Urothelium cell line (cell line): ENCODE measurements at places on chromosomes 2 and 18.

GRCh38 chr2:238462782-238463396, 36.2 kb downstream of the ASB1 start:
- DNase-seq, result peak; percentile 39

- DNase-seq, result no peak
Observed at GRCh38 chr2:177908824-177909223, 163.8 kb downstream of the PDE11A start.

DNA sequence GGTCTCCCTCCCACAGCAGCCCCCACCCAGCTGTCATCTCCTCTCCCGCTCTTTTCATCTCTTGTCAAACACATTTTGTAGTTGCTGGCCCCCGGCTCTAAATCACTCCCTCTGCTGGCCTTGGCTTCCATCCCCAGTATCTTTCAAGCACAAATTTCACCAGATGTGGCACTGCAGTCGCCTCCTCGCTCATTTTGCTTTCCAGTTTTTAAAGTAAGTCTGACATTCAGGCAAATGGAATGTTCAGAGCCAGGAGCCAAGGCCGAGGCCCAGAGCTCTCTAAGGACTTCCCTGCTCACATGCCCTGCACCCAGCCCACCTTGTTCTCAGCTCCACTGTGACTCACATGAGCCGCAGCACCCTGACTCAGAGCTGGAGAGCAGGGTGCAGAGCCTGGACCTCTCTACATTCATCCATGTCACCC, 158.4 kb downstream of the GALNT14 start:
- peak; percentile 88 for DNase-seq

- DNase-seq, result no peak
Observed at GRCh38 chr2:66966631-66967030, 430.5 kb upstream of the ETAA1 start.

DNA sequence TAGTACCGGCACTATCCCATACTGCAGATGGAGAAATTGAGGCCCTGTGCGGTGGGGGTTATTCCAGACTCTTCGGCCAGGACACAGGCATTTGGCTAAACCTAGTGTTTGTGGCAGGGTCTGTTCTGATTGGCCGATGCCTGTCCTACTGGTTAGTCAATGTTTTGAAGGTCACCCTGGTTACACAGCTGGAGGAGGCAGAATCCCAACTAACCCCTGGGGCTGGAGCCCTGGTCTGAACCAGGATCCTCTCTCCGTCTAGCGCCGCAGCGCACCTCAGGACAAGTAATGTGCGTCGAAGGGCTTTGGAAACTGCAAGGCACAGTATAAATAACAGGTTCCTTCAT, 19.4 kb downstream of the TEX44 start:
- DNase-seq, result peak; percentile 68

- DNase-seq, result no peak
Observed at GRCh38 chr2:86035376-86035882, 70.3 kb downstream of the POLR1A start.

GRCh38 chr2:160837416-160837815, 322.8 kb upstream of the TANK start:
- DNase-seq, result no peak

GRCh38 chr2:231008131-231008530, 12.2 kb downstream of the SPATA3 start:
- no peak for DNase-seq

DNA sequence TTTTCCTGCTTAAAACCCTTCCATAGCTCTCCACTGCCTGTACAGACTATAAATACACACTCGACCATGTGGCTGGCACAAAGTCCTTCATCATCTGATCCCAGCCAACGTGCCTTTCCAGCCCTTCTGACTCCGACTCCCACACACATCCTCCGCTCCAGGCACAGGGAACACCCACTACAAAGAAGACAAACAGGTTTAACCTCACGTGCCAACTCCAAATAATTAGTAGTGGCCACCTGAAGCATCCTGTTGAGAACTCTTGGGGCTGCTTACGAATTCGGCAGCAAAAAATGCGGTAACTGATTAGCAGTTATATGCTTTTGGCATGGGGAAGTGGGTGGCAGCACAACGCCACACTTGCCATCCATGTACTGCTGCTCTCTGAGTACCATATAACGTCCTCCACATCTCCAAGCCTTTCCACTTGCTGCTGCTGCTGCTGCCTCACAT, 12.1 kb downstream of the SPIRE1 start:
- DNase-seq, result no peak

- peak; percentile 21 for DNase-seq
Observed at GRCh38 chr2:164910101-164910899, 45.0 kb downstream of the SLC38A11 start.

GRCh38 chr18:36752929-36753865, 75.6 kb downstream of the TPGS2 start:
- no peak for DNase-seq

DNA sequence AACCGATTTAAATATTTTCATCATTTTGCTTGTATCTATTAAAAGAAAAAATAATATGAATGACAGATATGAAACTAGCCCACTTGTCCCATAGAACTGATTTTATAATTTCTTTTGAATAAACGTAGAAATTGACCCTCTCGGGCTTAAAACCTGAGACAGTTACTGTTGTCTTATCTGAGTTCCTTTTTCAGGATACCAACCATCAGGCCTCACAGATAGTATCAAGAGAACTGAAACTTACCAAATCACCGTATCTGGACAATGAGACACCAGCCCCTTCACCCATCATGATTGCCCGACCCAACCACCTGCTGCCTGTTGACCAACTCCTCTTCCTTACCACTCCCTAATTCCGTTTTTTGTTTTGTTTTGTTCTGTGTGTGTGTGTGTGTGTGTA, 53.7 kb downstream of the LCLAT1 start:
- no peak for DNase-seq

DNA sequence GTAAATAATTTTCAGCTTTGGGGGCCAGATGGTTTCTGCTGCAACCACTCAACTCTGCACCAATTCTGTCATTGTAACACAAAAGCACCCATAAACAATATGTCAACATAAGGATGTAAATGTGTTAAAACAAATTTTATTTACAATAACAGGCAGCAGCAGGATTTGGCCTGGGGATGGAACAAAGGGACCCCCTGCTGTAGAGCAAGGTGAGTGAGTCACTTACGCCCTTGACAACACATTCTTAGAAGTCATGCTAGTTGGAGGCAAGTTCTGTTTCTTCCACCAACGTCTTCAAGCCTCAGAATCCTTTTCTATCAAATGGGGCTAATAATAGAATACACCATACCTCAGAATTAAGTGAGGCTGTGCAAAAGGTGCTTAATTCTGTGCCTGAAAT, 610.2 kb upstream of the SYT4 start:
- DNase-seq, result no peak

GRCh38 chr18:57843386-57843785, 40.3 kb upstream of the ATP8B1 start:
- no peak for DNase-seq

DNA sequence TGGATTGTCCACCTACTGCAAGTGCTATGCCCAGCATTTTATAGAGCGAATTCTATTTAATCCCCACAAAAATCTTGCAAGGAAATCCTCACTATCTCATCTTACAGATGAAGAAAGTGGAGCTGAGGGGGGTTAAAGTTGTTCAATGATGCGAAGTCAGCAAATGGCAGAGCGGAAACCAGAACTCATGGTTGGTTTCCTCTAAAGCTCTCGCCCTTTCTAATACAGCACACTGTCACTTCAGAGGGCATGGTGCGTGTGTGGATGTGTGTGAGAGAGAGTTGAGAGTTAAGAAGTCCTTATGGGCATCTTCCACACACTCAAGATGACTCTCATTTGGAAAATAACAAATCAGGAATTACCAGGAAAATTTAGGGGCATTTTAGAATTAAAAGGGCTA, 78.4 kb downstream of the TGFA start:
- DNase-seq, result no peak

GRCh38 chr2:58895857-58896256, 654.7 kb upstream of the FANCL start:
- DNase-seq, result no peak

DNA sequence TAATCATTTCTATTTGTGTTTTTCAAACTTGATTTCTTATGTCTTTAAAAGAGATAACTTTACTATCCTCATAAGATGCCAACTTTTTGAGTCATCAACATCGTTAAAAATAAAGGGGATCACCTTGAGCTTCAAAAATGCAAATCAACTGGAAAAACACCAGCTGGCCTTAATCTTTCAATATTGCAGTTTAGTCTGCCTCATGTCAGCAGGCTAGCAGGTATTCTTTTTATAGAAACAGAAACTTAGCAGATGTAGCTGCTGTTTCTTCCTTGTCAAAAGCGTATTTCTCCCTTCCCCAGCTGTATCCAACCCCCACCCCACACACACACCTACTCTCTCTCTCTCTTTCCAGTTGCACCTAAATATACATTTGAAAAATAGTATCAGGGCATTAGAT, 154.1 kb upstream of the ZNF804A start:
- no peak for DNase-seq

DNA sequence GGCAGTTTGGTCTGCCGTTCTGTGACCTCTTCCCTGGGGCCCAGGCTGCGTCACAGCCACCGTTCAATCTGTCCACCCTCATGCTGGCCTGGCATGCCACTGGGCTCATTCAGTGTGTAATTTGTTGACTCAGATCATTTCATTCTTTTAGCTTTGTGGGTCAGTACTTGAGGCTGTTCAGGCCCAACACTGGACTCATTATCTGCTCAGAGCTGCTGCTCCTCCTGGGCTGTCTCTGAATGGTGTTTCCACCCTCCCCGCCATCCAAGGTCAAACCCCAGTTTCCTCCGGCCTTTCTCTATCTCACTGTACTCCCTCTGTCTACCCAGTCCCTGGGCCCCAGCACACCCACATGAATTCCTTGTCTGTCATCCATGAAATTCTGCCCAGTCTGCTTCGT, 152.4 kb upstream of the NCK2 start:
- no peak for DNase-seq

DNA sequence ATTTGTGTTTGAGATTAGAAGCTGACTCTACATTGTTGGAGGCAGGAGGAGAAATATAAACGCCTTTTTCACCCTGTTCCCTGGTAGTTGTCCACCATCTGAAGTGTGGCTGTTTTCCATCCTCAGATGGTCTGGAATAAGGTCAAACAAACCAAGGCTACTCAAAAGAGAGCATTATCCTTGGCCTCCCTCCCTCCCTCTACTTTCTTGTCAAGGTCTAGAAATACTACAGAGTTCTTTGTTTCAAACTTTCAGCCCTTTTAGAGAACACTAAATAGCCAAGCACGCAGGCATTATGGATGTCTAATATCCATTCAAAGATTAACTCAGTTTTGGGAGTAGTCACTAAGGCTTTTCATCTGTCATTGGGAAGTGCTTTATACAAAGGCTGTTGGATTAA, 215.8 kb upstream of the ITGA4 start:
- no peak for DNase-seq

DNA sequence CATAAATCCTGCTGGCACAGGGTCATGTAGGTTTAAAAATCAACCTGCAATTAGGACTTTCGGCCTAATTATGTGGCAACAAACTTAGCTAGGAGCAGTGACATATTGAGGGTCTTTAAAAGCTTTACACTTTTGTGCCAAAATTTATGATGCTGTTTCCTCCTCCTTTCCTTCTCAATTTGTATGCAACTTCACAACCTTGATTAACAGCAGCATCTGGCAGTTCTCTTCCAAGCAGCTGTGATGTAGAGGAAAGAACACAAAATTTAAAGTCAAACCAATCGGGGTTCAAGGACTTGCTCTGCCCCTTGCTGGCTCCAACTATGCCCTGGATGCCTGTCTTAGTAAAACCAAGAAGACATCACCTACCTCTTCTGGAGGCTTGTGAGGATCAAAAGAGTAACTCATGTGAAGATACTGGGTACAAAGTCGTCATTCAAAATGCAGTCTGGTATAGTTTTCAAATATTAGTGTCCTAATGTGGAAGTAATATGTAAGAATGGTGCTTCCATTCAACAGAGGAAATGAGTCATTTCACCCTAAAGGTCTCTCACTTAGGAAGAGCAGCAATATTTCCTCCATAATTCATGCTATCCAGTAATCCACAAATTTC, 94.7 kb downstream of the ANKRD44 start:
- DNase-seq, result no peak

DNA sequence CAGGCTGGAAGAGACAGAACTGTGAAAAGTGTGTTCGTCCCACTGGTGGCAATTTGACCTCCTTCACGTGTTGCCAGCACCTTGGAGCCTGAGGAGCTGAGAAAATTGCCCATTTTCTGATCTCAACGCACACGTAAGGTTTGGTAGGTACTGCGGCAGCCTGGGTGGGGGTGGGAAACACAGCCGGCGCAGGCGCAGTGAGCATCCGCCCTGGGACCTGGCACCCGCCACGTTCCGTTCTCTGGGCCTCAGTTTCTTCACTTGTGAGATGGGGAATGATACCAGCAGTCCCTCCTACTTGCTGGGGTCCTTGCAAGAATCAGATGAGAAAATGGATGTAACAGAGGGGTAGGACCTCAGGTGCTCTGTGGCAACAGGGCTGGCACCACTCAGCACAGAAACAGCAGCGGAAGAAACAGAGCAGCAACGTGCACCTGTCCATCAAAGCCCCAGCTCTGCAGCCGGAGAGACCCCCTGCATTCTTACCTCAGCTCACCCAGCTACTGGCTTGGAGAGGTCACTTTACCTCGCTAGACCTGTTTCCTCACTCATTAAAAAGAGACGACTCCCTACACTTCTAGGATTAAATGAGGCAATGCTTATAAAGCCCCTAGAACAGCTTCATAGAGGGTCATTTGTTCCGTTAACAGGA, 458.0 kb upstream of the ID2 start:
- DNase-seq, result no peak

- DNase-seq, result no peak
Observed at GRCh38 chr2:185695711-185696235, 42.8 kb upstream of the FSIP2 start.

DNA sequence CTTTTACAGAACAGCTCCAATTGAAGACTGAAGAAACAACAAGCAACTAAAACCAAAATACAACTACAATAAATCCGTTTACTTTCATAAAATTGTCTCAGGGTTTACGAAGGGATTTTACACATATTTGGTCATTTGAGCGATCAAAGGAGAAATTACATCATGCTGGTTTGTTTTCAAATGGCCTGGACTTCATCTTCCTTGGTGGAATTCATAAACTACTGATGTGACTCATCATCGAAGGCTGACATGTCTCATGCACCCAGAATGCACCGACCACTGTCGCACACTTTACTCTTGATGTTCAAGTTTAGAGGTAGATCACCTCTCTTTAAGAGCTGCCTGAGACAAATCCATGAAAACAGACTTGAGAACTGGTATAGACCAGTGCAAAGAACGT, 25.6 kb upstream of the PMAIP1 start:
- peak; percentile 65 for DNase-seq

DNA sequence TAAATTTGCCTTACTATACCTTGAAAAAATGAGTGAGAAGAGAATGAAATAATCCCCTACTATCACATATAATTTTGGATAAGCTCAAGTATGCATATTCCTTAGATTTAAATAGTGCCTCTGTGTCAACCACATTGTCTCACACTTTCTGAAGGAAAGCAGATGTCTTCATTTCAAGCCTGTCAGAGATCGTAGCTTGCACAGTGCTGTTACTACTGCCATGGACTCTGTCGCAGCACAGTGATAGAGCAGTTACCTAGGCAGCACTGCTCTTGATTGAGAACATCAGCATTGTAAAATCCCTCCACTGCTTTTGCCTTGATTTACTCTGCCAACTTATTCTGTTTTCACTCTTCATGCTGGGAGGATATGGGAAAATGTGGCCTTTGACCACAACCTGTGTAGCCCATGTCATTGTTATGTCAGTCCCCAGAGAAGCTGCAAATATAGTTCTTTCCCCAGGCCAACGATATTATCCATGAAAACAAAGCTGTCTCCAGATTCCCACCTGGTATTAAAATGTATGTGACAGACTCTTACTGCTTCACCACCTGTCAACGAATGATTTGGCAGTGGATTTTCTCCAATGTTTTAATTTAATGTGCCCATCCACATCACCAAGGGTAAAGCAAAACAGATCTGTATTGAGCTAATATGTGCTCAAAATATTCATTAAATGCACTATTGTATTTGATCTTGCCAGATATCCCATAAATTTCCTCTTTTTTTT, 675.7 kb downstream of the METTL4 start:
- DNase-seq, result no peak
